Activated CD4-positive, alpha-beta T cell treated with anti-CD3 and anti-CD28 coated beads for 4 hours (primary cell): ENCODE measurements at places on chromosomes 5 and 9.

- DNase-seq: no peak
These were observed 765.4 kb upstream of the DMAC1 start for GRCh38 chr9:8564960-8565359.

GRCh38 chr5:133468596-133468995 is 143.7 kb downstream of the FSTL4 start:
- no peak for DNase-seq

- DNase-seq: no peak
These were observed 7.8 kb downstream of the RAI14 start for GRCh38 chr5:34663771-34664496.

- no peak for DNase-seq
These were observed 312.9 kb upstream of the PRR16 start for GRCh38 chr5:120151181-120151580.

DNA sequence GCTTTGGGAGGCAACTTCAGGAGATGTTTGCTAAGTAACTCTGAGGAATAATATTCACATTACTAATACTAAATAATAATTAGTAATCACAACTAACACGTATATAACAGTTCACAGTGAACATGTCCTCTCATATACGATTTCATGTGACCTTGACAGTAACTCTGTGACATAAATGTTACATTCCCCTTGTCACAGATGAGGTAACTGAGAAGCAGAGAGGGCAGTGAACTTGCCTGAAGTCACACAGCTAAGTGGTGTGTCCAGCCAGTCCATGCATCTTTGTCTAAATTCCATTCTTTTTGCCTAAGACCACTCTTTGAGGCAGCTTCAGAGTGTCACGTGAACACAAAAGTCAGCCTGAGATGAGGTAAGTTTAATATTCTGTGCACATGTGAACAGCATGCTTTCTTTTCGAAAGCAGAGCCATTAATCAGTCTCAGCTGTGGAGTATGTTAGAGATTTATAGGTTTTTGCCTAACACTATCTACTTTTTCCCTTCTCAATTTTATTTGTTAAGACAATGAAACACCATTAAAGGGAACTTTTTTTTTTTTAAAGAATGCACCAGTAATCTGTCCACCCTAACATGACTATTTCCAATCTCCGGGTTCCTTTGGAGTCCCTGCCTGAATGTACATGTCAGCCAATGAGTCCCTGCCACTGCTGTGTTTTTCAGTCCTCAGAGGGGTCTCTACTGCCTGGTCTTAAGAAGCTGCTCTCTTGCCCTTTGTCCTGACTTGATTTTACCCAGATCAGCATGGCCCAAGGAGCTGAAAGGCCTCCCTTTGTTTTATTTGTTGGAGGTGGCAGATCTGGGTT is 43.5 kb downstream of the SH3PXD2B start:
- no peak for DNase-seq

DNA sequence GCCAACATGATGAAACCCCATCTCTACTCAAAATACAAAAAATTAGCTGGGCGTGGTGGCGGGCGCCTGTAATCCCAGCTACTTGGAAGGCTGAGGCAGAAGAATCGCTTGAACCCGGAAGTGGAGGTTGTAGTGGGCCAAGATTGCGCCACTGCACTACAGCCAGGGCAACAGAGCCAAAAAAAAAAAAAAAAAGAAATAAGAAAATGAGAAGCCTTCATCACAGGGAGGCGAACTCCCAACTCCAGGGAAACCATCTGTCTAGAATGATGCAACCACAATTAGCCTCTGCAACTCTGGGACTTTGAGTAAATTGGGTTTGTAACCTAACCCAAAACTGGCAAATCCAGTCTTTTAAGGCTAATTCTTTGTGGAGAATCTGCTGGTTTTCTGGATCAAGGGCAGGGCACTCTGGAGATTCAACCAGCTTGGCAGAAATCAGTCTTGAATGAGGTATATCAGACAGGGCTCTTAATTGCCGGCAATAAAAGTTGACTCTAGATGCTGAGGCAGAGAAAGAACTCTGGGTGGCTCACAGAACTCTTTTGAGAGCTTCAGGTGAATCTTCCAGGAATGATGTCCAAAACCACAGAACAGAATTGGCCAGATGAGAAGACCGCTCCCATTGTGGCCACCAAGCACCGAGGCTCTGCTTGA is 9.9 kb downstream of the S100Z start:
- no peak for DNase-seq

GRCh38 chr5:1155191-1156032 is 43.5 kb upstream of the SLC12A7 start:
- no peak for DNase-seq

DNA sequence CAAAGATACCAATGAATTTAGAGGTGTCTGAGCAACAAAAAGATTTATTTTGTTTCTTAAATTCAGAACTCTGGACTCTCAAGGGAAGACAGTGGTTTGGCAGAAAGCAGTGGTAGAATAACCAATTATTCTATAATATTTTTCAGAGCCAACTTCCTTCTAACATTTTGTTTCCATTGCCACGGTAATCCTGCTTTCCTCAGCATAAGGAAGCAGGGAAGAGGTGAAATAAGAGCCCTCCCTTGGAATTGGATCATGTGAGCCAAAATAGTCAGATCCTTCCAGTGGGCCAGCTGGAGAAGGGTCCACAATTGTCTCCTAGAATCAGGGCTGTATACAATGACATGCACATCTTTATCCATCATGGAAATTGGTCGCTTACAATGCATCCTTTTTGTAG is 130.0 kb upstream of the MAP1B start:
- no peak for DNase-seq

DNA sequence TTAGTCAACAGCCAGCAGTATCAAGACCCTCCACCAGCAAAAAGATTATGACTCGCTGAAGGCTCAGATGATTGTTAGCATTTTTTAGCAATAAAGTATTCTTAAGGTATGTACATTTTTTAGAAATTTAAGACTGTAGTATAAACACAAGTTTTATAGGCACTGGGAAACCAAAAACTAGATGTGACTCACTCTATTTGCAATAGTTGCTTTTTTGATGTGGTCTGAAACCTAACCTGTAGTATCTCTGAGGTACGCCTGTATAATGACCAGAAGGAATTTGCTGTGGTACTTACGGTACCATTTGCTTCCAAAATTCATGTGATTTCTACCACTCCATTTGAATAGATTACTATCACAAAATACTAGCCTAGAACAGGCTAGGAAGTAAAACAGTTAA is 60.8 kb downstream of the WDR41 start:
- no peak for DNase-seq

GRCh38 chr9:128276574-128277270 is 646 bp downstream of the SWI5 start:
- DNase-seq: no peak

DNA sequence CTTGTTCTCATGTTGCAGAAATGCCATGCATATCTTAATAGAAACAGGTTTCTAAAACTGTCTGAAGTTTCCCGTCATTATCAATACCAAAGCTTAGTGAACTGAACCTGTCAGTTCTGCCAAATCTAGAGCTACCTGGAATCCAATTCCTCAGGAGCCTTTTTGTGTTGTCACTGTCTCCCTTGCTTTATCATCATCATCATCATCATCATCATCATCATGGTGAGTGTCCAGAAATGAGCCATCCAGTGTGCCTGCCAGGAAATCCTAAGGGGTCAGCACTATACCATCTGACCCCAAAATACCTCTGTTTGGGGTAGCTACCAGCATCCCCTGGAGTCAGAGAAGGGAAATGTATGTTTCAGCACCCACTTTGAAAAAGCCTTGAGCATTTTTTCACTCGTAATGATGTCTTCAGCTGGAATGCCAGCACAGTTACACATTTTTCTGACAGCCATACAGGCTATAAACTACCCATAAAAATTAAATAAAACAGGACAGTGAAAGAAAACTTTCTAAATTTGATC is 150.3 kb downstream of the NR2F1-AS1 start:
- DNase-seq: no peak

DNA sequence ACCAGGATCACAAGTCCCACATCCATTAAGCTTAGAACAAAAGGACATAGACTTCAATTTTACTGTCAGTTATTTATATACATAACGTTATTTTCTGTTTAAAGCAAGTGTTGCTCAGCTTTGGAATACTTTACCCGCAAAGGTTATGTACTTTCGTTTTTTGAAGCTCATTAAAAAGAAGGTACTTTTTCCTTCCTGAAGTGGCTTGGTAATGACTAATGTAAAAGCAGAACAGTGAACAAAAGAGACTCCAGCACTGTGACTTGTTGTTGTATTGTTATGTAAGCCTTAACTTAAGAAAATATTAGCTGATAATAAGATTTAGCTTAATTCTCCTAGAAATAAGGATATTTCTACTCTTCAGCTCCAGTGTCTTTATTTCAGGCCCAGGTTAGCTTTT is 97.3 kb upstream of the SLCO6A1 start:
- no peak for DNase-seq

DNA sequence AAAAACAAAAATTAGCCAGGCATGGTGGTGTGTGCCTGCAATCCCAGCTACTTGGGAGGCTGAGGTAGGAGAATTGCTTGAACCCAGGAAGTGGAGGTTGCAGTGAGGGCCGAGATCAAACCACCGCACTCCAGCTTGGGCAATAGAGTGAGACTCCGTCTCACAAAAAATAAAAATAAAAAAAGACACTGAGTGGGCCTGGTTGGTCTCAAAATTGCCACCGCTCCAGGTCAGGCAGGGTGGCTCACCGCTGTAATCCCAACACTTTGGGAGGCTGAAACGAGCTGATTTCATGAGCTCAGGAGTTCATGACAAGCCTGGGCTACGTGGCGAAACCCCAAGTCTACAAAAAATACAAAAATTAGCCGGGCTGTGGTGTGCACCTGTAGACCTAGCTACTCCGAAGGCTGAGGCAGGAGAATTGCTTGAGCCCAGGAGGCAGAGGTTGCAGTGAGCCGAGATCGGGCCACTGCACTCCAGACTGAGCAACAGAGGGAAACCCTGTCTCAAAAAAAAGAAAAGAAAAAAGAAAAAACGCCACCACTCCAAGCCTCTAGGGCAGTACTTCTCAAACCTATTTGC is 1.8 kb downstream of the STK10 start:
- no peak for DNase-seq

DNA sequence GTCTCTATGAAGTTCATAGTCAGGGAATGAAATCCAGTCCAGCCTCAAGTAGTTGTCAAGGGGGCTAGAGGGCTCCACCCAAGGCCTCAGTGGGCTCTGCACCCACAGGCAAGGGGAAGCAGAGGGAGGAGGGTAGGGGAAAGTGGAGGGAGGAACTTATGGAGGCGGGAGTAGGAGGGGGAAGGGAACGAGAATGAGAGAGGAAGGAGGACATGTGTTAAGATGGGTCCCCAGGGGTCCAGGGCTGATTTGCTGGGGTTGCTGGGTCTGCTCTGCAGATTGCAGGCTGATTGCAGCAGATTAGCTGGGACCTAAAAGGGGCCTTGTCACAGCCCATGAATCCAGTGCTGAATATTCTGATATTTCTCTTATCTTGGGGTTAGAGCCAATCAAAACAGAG is 166.9 kb upstream of the IL12B start:
- no peak for DNase-seq

GRCh38 chr9:137270929-137271695 is 6.4 kb upstream of the TOR4A start:
- no peak for DNase-seq

DNA sequence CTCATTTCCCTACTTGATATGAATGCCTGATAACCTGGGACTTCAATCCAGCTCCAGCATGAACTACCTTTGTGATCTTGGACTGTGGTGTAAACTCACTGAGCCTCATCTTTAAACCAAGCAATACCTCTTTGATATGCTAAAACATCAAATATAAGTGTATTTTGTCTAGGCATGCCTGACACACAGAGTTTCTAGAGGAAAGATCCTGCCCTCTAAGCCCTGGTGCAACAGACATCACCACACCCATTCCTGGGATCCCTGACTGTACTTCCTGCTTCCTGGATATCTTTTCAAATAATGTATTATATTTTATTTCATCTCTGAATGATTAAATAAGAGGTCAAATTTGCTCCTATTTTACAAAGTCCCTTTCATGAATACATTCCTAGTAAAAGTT is 55.8 kb downstream of the ANXA2R start:
- DNase-seq: no peak

- no peak for DNase-seq
These were observed 24.4 kb downstream of the CTXN3 start for GRCh38 chr5:127673117-127673800.

GRCh38 chr5:65307088-65307487 is 174.6 kb downstream of the ADAMTS6 start:
- no peak for DNase-seq

GRCh38 chr9:127700594-127701255 is 6.1 kb upstream of the CFAP157 start:
- no peak for DNase-seq

DNA sequence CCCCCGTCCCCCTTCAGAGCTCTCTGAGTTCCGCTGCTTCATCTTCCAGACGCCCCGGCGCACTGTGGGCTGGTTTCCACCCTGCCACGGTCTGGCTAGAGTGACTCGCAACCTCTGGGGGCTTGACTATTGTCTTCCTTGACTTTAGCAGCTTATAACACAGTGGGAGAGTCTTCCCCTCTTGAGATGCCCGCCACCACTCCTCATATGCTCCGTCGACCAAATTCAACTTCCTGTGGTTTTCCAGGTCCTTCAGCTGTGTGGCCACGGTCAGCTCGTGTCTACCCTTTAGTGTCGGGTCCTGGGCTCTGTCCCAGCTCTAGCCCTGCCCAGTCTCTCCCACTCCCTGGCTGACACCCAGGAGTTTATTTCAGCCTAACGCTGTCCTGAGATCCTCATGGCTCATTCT is 28.2 kb upstream of the NCS1 start:
- DNase-seq: no peak

GRCh38 chr5:139660105-139660922 is 12.2 kb downstream of the CXXC5 start:
- no peak for DNase-seq

- no peak for DNase-seq
These were observed 416.3 kb downstream of the IRX1 start for GRCh38 chr5:4011943-4012342.
